Peyer's patch (tissue), 4 donors: ENCODE measurements at places on chromosomes 13 and 19. TPM values are rescaled to one million over a fixed set of nuclear protein-coding genes. Genes with fewer than 3 reads are reported as not detected.

EDNRB gene
- 15.1 TPM for total RNA-seq

TNPO2 gene
- 105 TPM for total RNA-seq

FUT2 gene
- 91.6 TPM for total RNA-seq

SIAH3 gene
- not detected for total RNA-seq

- no peaks in the 10 kb centered on the region for H3K27me3 ChIP-seq
- H3K4me3 ChIP-seq = no peak overlapping the region
- H3K4me1 ChIP-seq = no peaks in the 10 kb centered on the region
- peaks cover 18% of the 10 kb centered on the region for H3K36me3 ChIP-seq
- DNase-seq = no peak
- H3K27ac ChIP-seq = no peak overlapping the region
These were observed 77.3 kb upstream of the GPR183 start for GRCh38 chr13:99384468-99384867.

- DNase-seq = no peak
- H3K36me3 ChIP-seq = no peaks in the 10 kb centered on the region
These were observed 22.5 kb downstream of the LIG1 start for GRCh38 chr19:48147597-48148175.

GRCh38 chr13:20446405-20446804, 79.3 kb downstream of the CRYL1 start:
- H3K27me3 ChIP-seq = no peaks in the 10 kb centered on the region
- no peaks in the 10 kb centered on the region for H3K4me1 ChIP-seq
- no peak overlapping the region for H3K4me3 ChIP-seq
- no peaks in the 10 kb centered on the region for H3K36me3 ChIP-seq
- H3K27ac ChIP-seq = no peak overlapping the region

DNA sequence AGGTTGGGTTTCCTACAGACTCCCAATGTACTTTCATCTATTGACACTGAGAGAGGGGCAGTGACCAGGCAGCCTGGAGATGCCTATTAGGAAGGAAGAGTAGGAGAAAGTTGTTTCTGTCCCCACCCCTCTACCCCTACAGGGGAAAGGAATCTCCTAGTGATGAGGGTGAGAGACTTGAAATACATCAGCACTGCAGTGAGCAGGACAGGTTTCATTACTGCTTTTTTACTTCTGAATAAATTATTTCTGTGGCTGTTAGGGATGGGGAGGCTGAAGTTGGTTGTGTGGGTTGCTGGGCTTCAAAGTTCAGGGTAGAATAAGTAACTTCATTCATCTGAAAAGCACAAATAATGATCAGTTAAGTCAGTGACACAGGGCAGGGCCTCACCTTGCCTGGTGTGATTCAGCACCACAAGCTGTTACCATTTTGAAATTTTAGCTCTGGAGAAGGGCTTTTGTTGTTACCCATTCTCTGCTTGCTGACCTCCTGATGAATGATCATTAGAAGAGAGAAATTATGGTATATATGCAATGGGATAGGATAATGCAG, 19.3 kb downstream of the CEACAM1 start:
- DNase-seq = no peak
- no peaks in the 10 kb centered on the region for H3K27me3 ChIP-seq
- no peak overlapping the region for H3K4me3 ChIP-seq
- no peaks in the 10 kb centered on the region for H3K4me1 ChIP-seq

GRCh38 chr13:94344126-94344818, 135.2 kb downstream of the DCT start:
- no peaks in the 10 kb centered on the region for H3K36me3 ChIP-seq
- no peak for DNase-seq
- no peaks in the 10 kb centered on the region for H3K27me3 ChIP-seq
- no peak overlapping the region for H3K4me3 ChIP-seq

- no peaks in the 10 kb centered on the region for H3K36me3 ChIP-seq
- H3K27me3 ChIP-seq = no peaks in the 10 kb centered on the region
- no peak for DNase-seq
- H3K4me1 ChIP-seq = no peaks in the 10 kb centered on the region
- no peak overlapping the region for H3K4me3 ChIP-seq
- no peak overlapping the region for H3K27ac ChIP-seq
These were observed 447.4 kb downstream of the COG6 start for GRCh38 chr13:40102854-40103253.

DNA sequence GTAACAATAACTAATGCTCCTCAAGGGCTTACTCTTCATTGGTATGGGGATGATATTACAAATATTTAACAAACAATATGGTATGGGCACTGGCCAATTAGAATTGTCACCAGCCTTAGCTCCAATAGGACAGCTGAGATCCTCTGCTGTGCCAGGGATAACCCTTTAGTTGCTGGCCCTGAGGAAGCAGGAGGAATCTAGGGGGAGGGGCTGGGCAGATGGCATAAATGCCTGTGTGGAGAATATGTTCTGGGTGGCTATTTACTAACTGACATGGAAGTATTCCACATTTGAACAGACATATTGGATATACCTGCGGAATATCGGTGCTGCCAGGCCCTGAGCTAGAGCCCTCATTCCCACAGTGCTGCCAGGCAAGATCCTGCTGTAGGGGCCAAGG, 16.6 kb upstream of the LRCH1 start:
- H3K27ac ChIP-seq = no peak overlapping the region
- no peaks in the 10 kb centered on the region for H3K36me3 ChIP-seq
- H3K4me1 ChIP-seq = no peaks in the 10 kb centered on the region
- no peak overlapping the region for H3K4me3 ChIP-seq
- H3K27me3 ChIP-seq = no peaks in the 10 kb centered on the region

DNA sequence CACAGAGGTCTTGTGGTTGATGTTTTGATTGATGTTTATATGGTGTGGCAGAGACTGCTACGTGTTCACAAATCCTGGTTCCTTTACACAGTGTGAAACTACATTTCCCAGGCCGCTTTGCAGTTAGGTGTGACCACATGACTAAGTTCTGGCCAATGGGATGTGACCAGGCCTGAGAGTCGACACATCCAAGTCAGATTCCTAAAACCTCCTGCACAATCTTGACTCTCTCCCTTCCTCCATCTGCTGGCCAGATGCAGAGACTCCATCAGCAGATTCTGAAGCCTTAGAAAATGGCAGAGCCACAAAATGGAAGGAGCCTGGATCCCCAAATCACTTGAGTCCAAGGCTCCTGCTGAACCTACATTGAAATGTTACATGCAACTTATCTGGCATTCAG, 12.6 kb downstream of the CD37 start:
- no peaks in the 10 kb centered on the region for H3K27me3 ChIP-seq
- H3K4me1 ChIP-seq = no peaks in the 10 kb centered on the region
- H3K4me3 ChIP-seq = no peak overlapping the region
- DNase-seq = no peak
- no peak overlapping the region for H3K27ac ChIP-seq

- DNase-seq = no peak
- H3K27me3 ChIP-seq = no peaks in the 10 kb centered on the region
- H3K27ac ChIP-seq = no peak overlapping the region
- no peaks in the 10 kb centered on the region for H3K4me1 ChIP-seq
These were observed 6.0 kb downstream of the TMED1 start for GRCh38 chr19:10829967-10830366.

GRCh38 chr19:19835560-19836038, 14.0 kb upstream of the ZNF506 start:
- H3K27ac ChIP-seq = no peak overlapping the region
- H3K4me3 ChIP-seq = no peak overlapping the region
- no peaks in the 10 kb centered on the region for H3K4me1 ChIP-seq
- no peak for DNase-seq
- H3K36me3 ChIP-seq = no peaks in the 10 kb centered on the region
- no peaks in the 10 kb centered on the region for H3K27me3 ChIP-seq

GRCh38 chr13:72643311-72643989, 84.0 kb downstream of the MZT1 start:
- no peak overlapping the region for H3K4me3 ChIP-seq
- DNase-seq = peak; percentile 75
- no peaks in the 10 kb centered on the region for H3K27me3 ChIP-seq
- H3K36me3 ChIP-seq = no peaks in the 10 kb centered on the region

DNA sequence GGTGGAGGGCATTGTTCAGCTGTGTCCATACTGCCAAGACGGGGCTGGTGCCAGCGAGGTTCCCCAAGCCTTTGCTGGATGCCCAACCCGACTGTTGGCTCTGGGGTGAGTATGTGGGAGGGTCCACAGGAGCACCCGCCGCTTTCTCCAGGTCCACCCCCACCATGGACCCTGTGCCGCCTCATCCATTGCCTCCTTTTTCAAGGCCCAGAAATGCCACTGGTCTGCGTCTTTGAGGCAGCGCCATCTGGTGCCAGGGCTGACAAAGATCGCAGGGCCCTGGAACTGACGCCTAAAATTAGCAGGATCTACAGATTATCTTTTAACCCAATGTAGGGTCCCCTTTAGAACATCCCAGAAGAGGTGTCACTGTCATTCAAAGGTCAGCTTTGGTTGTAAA, 34.6 kb downstream of the NFIX start:
- no peaks in the 10 kb centered on the region for H3K36me3 ChIP-seq
- no peaks in the 10 kb centered on the region for H3K27me3 ChIP-seq
- no peak for DNase-seq
- H3K4me1 ChIP-seq = no peaks in the 10 kb centered on the region
- no peak overlapping the region for H3K4me3 ChIP-seq
- H3K27ac ChIP-seq = no peak overlapping the region

DNA sequence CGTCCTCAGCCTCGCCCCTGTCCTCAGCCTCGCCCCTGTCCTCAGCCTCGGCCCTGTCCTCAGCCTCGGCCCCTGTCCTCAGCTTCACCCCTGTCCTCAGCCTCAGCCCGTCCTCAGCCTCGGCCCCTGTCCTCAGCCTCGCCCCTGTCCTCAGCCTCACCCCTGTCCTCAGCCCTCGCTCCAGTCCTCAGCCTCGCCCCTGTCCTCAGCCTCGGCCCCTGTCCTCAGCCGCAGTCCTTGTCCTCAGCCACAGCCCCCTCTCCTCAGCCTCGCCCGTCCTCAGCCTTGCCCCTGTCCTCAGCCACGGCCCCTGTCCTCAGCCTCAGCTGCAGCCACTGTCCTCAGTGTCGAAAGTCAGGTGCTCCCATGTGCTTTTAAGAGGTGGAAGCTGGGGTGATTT, 10.5 kb downstream of the C13orf46 start:
- no peaks in the 10 kb centered on the region for H3K27me3 ChIP-seq
- DNase-seq = no peak
- H3K4me1 ChIP-seq = no peaks in the 10 kb centered on the region
- no peak overlapping the region for H3K27ac ChIP-seq

- H3K4me1 ChIP-seq = no peaks in the 10 kb centered on the region
- no peak for DNase-seq
- no peak overlapping the region for H3K27ac ChIP-seq
- no peaks in the 10 kb centered on the region for H3K36me3 ChIP-seq
These were observed 107.1 kb downstream of the PAN3 start for GRCh38 chr13:28245465-28245864.
